NCI-H2107 (cell line): ENCODE measurements at places on chromosomes 2 and 18.

DNA sequence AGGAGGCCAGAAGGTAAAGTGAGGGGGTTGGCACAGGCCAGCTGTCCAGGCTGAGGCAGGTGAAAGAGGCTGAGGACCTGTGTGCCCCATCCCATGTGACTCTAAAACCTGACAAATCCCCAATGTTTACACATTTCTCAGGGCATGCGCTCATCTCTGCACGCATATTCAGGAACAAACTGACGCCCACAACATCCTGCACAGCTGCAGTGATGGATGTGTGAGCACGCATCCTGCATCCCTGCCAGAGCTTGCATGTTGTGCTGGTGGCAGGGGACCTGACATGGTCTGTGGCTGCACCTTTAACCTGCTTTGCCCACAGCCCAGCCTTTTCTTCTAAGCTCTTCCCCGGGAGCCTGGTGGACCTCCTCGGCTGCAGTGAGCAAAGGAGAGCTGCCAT is 83.1 kb downstream of the FBXO15 start:
- no peak for DNase-seq

DNA sequence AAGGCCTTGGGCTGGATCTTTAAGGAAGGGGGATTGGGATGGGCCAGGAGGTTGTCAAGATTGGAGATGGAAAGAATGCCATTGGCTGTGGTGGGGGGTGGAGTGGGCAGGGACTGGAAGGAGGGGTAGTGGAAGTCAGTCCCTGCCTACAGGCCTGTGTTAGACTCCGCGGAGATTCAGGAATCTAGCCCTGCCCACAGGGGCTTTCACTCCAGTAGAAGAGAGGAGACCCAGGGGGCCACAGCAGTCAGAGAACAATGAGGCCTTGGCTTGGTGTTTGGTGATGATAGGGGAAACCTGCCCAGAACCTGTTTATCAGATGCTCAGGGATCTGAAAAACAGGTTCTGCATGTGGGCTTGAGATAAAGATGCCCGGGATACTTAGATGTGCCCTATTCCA is 6.1 kb downstream of the STEAP3 start:
- DNase-seq: no peak

GRCh38 chr2:88053934-88054781 is 1.4 kb downstream of the KRCC1 start:
- DNase-seq: no peak

GRCh38 chr18:7601246-7601615 is 34.1 kb downstream of the PTPRM start:
- DNase-seq: no peak

GRCh38 chr2:119679526-119679837 is 481 bp downstream of the TMEM177 start:
- DNase-seq: no peak

GRCh38 chr2:223797811-223798721 is 39.3 kb downstream of the AP1S3 start:
- DNase-seq: peak; percentile 12

DNA sequence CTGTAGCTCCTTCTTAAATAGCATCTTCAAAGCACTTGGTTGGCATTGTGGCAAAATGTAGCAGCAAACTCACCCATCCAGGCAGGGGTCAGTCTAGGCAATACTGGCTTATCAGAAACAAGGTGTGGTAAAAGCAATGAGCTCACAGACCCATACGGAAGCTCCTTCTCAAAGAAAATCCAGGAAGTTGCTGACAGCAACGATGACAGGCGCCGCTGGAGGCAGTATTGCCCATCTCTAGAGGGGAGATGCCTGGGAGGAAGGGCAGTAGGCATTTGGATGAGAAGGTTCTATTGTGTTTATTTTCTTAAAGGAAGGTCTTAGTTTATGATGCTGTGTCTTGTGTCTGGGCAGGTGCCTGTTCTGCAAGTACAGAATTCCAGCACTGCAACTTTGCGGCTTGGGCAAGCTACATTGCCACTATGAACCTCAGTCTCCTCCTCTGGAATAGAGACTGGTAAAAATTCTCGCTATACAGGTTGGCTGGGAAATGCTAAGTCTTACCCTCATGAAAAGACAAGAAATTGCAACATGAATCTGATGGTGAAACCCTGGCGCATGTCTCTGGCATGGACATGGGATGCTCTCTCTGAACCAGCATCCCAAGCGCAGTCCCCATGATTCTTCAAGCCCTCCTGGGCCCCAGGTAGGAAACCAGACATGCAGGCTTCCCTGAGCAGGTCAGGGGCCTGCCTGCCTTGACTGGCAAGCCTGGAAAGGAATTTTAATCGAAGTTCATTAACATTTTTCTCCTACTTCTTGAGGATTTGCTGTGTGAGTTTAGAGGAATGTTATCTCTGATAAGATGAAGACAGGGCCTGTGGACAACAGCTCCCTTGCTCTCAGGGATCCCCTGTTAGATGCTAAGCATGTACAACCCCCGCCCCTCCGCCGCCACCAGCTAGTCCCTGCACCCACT is 156.0 kb downstream of the TFCP2L1 start:
- no peak for DNase-seq

DNA sequence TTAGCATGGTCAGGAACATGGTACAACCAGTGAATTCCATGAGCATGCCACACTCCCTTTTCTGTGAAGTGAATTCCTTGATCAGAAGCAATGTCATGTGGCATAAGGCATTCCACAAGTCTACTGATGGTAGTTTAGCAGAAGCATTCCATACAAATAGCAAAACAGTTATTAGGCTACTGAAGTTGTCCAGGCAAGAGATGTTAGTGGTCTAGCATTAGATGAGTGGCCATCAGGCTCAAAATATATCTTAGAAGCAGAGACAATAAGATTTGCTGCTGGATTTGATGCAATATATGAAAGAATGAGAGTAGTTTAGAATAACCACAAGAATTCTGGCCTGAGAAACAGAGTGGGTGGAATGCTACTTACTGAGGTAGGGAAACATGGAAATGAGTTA is 355.3 kb upstream of the NRXN1 start:
- DNase-seq: no peak

GRCh38 chr2:105919191-105919811 is 174.6 kb downstream of the NCK2 start:
- no peak for DNase-seq

- DNase-seq: no peak
Measured at GRCh38 chr2:212906620-212907019, 244.8 kb downstream of the IKZF2 start.

GRCh38 chr2:106797494-106797893 is 88.5 kb downstream of the ST6GAL2 start:
- no peak for DNase-seq
